Glutamatergic neuron (in vitro differentiated cells): ENCODE measurements at places on chromosomes 3 and 15. TPM values are rescaled to one million over a fixed set of nuclear protein-coding genes. Genes with fewer than 3 reads are reported as not detected.
A peak's percentile ranks its signal among the peaks of the same experiment; 100 is the strongest.

MUC4 gene
- 2.5 TPM for total RNA-seq

DNA sequence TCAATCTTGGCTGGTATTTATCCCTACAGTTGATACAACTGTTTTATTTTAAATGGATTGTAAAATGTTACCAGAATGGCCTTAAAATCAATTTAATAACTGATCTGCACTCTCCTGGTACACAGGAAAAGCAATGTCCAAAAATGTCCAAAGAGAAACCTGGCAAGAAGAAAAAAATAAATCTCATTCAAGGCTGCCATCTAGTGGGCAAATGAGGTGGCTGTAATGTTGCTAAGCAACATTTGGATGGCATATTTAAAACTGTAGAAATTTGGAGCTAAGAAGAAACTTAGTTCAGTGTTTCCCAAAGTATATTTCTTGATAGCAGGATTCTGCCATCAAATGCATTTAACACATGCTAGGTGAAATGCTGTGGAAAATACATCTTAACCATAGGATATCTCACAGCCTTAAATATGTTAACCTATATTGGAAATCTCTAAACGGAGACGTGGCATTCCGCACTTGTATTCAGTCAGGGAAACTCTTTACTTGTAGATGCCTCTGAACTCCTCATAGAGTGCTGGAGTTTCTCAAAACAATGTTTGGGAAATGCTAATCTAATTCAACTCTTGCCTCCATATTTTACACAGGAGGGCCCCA lies 216.8 kb downstream of the ERC2 start:
- H3K36me3 ChIP-seq: no peaks in the 10 kb centered on the region
- no peaks in the 10 kb centered on the region for H3K4me1 ChIP-seq
- peak; percentile 38 for DNase-seq
- H3K27ac ChIP-seq: no peak overlapping the region

DNA sequence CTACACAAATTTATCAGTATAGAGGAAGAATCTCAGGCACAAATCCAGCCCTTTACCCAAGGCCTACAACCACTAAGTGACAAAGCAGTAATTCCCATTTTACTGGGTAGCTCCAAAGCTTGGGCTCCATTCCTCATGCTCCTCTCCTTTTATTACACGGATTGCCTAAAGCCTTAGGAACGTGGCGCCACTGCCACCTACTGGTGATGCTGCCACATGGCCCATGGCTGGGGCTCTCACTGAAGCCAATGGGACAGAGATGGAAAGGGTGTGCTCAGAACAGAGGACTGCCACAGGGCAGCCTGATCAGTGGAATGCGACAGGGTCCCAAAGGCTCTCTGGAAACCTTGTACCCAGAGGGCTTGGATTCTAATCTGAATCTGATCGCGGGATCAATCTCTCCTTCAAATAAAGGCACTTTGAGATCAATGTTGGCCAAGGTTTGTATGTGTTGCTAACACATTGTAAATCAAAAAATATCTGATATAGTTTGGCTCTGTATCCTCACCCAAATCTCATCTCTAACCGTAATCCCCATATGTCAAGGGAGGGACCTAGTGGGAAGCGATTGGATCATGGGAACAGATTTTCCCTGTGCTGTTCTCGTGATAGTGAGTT lies 33.5 kb upstream of the LYZL4 start:
- peak; percentile 95 for DNase-seq
- H3K27ac ChIP-seq: no peak overlapping the region
- peaks cover 16% of the 10 kb centered on the region for H3K4me1 ChIP-seq
- H3K27me3 ChIP-seq: peaks cover 6% of the 10 kb centered on the region

DNA sequence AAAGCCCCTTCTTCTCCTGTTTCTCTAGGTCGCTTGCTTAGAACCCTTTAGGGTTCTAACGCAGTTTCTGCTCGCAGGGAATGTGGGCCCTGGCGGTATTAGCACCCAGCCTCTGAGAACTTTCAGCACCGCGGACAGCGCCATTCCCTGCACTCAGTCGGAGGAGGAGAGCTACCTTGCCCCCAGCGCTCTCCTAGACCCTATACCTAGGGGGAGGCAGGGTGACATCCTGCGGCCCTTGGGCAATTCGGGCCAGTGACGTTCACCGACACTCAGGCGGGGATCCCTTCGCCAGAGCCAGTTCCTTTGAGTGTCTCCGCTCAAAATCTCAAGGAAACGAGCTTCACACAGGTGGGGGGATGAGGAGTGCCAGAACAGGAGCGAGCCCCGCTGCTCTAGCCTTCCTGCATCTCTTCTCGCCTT lies 1.3 kb downstream of the SLC7A14 start:
- H3K36me3 ChIP-seq: peaks cover 5% of the 10 kb centered on the region
- DNase-seq: peak; percentile 27
- H3K27ac ChIP-seq: no peak overlapping the region
- peaks cover 12% of the 10 kb centered on the region for H3K27me3 ChIP-seq

DNA sequence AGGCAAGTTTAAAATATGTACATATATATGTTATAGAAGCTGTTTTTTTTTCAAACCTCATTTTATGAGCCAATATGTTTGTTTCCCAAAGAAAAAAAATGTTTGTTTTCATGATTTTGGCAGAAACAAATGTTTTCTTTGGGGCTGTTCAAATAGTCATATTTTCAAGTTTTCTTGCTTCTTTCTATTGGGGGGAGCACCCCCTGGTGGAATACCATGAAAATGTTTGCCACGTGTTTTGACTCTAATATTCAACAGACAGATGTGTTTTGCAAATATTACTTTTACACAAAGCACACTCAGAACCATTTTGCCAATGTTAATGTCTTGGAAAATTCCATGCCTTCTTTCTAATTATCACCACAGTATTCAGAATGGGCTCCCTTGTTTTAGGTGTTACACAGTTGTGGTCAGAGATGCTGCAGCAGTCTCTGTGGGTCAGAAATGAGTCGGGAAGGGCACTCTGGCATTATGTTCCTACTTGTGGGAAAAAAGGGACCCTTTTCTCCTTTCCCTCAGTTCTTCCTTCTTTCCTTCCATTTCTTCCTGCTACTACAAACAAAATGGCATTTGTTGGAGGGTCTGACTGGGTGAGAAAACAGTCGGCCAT lies 817.0 kb downstream of the TUSC7 start:
- peak; percentile 31 for DNase-seq
- H3K27me3 ChIP-seq: no peaks in the 10 kb centered on the region
- peaks cover 20% of the 10 kb centered on the region for H3K4me1 ChIP-seq
- H3K36me3 ChIP-seq: no peaks in the 10 kb centered on the region
- H3K4me3 ChIP-seq: no peak overlapping the region

GRCh38 chr3:61733876-61734275 lies 172.5 kb downstream of the PTPRG start:
- DNase-seq: no peak
- H3K27ac ChIP-seq: peak overlapping the region; percentile 26
- H3K4me1 ChIP-seq: peaks cover 46% of the 10 kb centered on the region
- no peaks in the 10 kb centered on the region for H3K36me3 ChIP-seq
- peaks cover 5% of the 10 kb centered on the region for H3K27me3 ChIP-seq
- peak overlapping the region; percentile 32 for H3K4me3 ChIP-seq

DNA sequence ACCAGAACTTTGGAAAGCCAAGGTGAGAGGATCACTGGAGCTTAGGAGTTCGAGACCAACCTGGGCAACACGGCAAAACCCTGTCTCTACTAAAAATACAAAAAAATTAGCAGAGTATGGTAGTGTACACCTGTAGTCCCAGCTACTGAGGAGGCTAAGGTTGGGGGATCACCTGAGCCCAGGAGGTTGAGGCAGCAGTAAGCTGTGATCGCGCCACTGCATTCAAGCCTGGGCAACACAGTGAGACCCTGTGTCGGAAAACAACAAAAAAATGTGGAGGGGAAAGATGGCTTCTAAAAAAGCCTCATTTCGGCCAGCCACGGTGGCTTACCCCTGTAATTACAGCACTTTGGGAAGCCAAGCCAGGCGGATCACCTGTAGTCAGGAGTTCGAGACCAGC lies 54.5 kb downstream of the SETD2 start:
- no peak overlapping the region for H3K27ac ChIP-seq
- peaks cover 3% of the 10 kb centered on the region for H3K27me3 ChIP-seq
- H3K4me3 ChIP-seq: no peak overlapping the region
- no peaks in the 10 kb centered on the region for H3K4me1 ChIP-seq
- no peaks in the 10 kb centered on the region for H3K36me3 ChIP-seq
